ENCODE measurements at places on chromosomes 11 and 22.

GRCh38 chr11:126878913-126879482 is 121.6 kb downstream of the KIRREL3 start:
- DNase-seq: no peak

DNA sequence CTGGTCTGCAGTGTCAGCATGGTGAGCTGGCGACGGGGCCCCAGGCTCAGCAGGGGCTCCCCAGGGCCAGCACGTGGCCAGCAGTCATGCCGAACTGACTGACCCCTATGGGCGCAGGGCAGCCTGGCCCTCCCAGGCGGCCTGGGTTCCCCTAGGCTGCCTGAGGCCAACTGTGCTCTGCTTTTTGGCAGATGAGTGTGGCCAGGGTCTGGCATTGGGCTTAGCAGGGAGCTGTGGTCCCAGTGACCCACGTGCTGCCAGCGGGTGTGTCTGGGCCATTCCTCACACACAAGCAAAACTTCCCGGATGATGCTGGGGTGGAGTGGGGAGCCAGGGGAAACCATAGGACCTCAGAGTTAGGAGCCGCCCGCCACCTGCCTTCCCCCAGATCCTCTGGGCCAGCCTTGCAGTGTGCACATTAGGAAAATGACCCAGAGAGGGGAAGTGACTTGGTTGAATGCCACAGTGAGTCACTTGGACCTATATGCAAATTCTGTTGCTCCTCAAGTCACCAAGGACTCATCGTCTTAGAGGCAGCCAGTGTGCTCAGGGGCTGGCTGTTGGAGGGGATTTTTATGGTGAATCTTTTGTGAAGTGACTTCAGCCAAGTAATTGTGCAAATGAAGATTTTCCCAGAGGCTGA is 6.5 kb downstream of the ADORA2A start:
- no peak for DNase-seq

DNA sequence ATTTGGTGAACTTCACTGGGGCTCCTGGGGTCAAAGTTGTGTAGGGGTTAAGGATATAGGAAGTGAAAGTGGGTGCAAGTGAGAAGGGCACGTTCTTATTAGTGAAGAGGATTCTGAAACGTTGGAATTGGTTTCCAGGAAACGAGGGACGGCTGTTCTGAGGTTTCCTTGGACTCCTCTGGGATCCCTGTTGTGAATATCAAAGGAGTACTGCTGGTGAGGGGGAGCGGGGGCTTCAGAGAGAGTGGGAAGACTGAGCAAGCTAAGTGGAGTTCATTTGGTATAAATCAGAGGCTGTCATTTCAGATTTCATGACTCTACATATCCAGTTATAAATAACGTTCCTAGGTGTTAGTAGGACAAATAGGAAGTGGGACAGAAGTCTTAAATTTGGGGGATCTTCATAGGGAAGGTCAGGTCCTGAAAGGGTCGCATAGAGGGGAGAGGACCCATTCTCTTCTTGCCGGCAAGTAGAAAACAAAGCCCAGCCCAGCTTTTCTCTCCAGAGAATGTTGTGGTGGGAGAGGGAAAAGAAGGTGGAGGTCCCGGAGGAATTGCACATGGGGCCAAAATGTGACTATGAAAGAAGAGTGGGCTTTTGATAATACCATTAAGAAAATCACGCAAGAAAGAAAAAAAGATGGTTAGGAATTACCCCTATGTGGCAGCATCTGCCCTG is 1.1 kb upstream of the NELL1 start:
- DNase-seq: no peak

DNA sequence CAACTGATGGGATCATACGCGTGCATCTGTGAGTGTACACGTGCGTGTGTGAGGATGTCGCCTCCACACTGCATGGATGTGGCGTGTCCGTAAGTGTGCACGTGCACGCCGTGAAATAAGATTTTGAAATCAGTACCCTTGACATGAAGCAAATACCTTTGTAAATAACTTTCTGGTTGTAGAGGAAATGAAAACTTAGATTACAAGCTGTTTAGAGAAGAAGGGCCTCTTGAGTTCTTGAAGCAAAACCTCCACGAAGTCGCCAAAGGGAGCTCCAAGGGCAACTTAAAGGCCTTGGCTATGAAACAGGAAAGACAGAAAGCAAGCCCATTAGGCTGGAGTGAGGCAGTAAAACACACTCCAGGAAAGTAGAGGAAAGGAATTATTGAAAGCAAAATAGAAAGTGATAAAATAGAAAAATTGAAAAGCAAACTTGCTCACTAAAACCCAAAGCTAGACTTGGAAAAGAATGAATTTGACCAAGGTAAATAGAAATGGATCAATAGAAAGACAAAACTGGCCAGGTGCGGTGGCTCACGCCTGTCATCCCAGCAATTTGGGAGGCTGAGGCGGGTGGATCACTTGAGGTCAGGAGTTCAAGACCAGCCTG is 29.7 kb upstream of the TOLLIP start:
- no peak for DNase-seq

DNA sequence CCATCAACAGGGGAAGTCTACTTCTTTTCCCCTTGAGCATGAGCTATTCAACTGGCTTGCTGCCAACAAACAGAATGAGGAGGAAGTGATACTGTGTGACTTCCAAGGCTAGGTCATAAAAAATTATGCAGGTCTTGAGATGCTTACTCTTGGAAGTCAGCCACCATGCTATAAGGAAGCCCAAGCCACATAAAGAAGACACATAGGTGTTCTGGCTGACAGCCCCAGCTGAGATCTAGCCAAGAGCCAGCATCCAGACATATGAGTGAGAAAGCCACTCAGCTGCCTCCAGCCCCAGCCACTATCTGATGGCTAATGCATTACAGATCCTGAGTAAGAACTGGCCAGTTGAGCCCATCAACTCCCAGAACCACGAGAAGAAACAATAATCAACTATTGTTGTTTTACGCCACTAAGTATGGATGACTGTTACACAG is 31.0 kb upstream of the PPP2R1B start:
- DNase-seq: no peak

DNA sequence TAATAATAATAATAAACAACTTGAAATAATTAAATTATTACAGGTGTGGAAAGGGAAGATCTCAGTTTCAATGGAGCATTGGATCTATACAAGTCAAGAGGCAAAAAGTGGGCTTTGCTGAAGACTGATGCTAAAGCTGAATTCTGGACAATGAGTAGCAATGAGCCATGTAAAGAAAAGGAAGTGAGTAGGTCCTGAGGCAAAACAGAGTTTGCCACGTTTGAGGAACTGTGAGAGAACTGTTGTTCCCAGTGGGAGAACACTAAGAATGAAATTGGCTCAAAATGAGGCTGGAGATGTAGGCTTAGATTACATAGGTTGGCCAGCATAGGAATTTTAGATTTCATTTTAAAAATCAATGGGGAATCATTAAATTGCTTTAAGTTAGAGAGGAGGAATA is 33.9 kb upstream of the TEAD1 start:
- no peak for DNase-seq

DNA sequence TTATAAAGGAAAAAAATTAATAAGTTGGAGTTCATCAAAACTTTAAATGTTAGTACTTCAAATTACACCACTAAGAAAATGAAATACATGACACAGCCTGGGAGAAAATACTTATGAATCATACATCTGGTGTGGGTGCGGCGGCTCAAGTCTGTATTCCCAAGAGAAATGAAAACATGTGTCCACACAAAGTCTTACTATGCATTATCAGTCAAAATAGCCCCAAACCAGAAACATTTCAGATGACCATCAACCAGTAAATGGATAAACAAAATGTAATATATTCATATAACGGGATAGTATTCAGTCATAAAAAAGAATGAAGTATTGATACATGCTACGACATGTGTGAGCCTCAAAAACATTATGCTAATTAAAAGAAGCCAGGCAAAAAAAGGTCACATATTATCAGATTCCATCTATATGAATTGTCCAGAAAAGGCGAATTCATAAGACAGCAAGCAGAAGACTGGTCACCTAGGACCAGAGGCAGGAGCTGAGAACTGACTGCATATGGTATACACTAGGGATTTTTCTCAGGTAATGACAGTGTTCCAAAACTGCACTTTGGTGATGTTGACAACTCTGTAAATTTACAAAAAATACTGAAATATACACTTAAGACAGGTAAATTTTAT is 5.3 kb upstream of the AKIP1 start:
- DNase-seq: no peak

- DNase-seq: no peak
Measured at GRCh38 chr11:34235189-34235588, 122.6 kb downstream of the ABTB2 start.

- no peak for DNase-seq
Measured at GRCh38 chr22:21447694-21448402, 19.3 kb upstream of the TMEM191C start.

DNA sequence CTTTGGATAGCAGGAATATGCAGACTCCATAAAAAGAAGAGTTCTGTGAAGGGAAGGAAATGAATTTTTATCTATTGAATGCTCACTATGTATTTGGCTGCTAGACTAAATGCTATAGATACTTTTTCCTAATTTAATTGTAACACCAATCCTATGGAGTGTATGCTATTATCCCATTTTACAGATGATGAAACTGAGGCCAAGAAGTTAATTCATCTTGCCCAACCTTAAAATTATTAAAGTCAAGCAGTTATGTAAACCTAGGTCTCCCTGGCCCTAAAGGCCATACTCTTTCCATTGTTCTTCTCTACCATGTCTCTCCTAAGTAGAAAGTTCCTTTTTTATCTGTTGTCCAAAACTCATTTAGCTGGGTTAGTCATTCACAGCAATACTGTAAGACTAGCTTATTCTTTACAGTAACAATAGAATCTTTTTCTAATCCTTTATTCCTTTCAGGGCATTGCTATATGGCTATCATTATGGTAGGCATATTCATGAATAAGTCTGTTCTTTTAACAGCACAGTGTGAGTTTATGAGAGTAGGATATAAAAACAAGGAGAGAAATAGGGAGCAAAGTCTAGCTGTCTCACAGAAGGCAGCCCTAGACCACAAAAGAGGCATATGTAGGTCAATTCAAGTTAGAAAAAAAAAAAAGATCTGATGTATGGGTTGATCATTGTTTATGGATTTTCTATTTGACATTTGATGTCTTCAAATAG is 50.5 kb downstream of the MAML2 start:
- no peak for DNase-seq

GRCh38 chr11:14269692-14270573 is 89.0 kb downstream of the RRAS2 start:
- no peak for DNase-seq

GRCh38 chr11:129998107-129998506 is 4.5 kb downstream of the PRDM10 start:
- DNase-seq: no peak

GRCh38 chr11:44793350-44794090 is 66.8 kb downstream of the TSPAN18 start:
- DNase-seq: no peak

DNA sequence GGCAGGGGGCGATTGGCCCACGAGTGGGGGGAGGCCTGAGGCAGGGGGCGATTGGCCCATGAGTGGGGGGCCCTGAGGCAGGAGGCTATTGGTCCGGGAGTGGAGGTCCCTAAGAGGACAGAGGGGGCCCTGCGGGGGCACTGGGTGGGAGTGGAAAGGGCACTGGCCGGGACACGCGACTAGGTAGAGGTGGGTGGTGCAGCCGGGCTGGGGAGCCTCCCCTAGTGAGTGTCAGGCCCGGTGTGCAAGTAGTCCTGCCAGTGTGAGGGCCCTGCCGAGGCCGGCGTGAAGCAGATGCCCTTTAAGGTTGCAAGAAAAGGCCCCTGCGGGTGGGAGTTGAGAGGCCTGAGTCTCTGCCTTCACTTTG is 909 bp upstream of the BRD1 start:
- DNase-seq: no peak

DNA sequence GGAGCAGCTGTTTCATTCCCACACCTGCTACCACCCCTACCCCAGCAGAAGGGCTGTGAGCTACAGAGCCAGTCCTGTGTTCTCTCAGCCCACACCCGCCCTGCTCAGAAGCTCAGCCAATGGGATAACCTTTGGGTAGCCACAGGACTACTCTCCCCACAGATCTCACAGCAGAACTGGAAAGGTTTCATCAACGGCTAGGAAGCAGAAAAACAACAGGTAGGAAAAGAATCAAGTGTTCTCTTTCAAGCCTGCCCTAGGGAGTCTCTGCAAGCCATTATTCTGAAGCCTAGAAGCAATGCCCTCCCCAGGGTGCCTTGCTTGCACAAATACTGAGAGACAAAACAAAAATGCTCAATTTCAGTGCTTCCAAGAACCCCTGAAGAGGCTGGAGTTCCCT is 77.2 kb downstream of the TMPRSS5 start:
- DNase-seq: no peak

- DNase-seq: no peak
Measured at GRCh38 chr11:92739041-92739440, 230.4 kb upstream of the MTNR1B start.

GRCh38 chr11:29131055-29131454 is 885.8 kb downstream of the KCNA4 start:
- no peak for DNase-seq

GRCh38 chr11:57556041-57556440 is 11.4 kb downstream of the UBE2L6 start:
- DNase-seq: no peak

- DNase-seq: no peak
Measured at GRCh38 chr11:12995188-12995587, 13.9 kb upstream of the RASSF10 start.

DNA sequence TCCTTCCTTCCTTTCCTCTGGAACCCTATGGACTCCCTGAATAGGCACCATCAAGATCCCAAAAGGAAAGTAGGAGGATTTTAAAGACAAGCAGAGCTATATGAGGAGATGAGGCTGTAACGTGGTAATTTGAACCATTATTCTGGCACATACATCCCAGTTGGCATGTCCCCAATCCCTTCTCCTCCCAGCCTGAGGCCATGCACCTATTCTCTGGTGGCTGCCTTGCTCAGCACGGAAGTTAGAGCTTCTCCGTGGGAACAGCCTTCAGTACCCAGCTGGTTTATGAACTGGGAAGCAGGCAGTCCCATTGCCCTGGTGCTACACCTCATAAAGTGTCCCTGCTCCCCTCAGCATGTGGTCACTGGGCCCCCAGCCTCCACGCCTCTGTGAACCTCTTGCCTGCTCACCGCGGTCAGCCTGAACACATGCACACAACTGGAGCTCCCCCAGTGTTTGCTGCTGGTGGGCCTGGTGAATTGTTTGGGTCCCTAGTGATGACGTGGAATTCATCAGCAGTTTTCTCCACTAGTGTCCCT is 139.9 kb upstream of the PLET1 start:
- DNase-seq: no peak

GRCh38 chr11:126029805-126030204 is 32.9 kb downstream of the CDON start:
- no peak for DNase-seq

GRCh38 chr11:76436020-76436419 is 8.8 kb upstream of the EMSY start:
- no peak for DNase-seq

DNA sequence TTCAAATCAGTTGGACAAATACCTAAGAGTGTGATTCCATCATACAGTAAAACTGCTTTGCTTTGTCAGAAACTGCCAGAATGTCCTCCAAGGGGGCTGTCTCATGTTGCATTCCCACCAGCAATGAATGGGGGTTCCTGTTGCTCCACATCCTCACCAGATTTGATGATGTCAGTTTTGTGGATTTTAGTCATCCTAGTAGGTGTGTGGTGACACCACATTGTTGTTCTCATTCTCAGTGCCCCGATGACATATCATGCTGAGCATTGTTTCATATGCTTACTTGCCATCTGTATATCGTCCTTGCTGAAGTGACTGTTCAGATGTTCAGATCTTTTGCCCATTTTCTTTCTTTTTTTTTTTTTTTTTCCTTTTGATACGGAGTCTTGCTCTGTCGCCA is 37.0 kb downstream of the CDPF1 start:
- no peak for DNase-seq
